ENCODE measurements at places on chromosomes 5 and 9.

- DNase-seq, result no peak
Measured at GRCh38 chr5:161256957-161257356, 289.6 kb downstream of the GABRB2 start.

- no peak for DNase-seq
Measured at GRCh38 chr9:114988962-114989599, 58.7 kb upstream of the TNFSF8 start.

- no peak for DNase-seq
Measured at GRCh38 chr5:145473042-145473642, 362.0 kb downstream of the PRELID2 start.

- no peak for DNase-seq
Measured at GRCh38 chr5:37831821-37832534, 7.9 kb downstream of the GDNF start.

DNA sequence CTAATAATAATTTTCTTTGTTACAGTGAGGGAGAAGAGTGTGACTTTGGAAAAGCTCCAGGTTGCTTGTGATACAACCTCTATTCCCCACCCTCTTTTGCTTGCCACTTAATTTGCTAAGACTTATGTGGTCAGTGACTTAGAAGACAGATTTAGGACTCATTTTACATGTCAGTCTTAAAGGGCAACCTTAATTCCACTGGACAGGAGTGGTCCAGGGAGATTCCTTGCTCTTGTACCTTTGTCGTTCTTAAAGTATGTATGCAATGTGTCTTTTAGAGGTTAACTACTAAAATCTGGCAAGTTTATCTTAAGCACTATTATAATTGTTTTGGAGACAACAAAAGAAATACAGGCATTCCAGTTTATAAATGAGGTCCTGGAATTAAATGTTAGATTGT lies 20.0 kb downstream of the SLC30A5 start:
- no peak for DNase-seq

DNA sequence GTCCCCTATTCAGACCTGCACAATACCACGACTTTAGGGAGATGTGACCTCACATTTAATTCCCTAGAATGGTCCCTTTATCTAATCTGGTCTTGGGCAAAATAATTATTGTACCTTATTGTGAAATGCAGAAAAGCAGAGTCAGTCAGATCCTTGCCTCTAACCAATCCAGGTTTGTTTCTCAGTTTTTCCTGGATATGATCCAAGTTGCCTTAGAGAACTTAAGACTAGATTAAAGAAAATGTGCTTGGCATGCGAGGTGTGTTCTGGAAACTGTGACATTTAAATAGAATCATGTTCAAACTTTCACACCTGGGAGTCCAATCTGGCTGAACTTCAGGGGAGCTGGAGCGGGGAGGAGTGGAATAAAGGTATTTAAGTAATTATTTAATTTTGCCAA lies 696.2 kb downstream of the DNAH5 start:
- no peak for DNase-seq

Measured in stimulated activated CD8-positive, alpha-beta memory T cell treated with anti-CD3 and anti-CD28 coated beads, Interleukin-15, amount 100 ng/mL, for 24 hours (primary cell).